ENCODE measurements at places on chromosomes 4 and X.

- DNase-seq = peak; percentile 3
Measured at GRCh38 chr4:114417214-114417613, 181.4 kb upstream of the UGT8 start.

DNA sequence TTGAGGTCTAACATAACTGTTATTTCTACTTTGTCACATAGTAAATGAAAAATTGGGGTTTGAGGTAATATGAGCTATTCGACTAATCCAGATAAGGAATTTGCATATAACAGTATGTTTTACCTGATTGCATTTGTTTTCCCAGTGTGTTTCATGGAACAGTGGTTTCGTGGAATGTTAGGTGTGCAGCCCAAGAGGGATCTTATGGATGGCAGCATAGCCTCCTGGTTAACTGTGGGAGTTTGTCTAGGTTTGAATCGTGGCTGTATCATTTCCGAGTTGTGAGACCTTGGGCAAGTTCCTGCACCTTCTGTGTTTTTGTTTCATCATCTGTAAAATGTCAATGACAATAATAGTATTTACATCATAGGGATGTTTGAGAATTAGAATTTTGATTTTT, 7.9 kb downstream of the BMPR1B start:
- no peak for DNase-seq

GRCh38 chr4:165684177-165684805, 188.7 kb upstream of the TLL1 start:
- DNase-seq = no peak

GRCh38 chr4:25826074-25826752, 36.6 kb downstream of the SEL1L3 start:
- DNase-seq = no peak

GRCh38 chr4:3668825-3669552, 97.2 kb upstream of the ADRA2C start:
- DNase-seq = no peak

DNA sequence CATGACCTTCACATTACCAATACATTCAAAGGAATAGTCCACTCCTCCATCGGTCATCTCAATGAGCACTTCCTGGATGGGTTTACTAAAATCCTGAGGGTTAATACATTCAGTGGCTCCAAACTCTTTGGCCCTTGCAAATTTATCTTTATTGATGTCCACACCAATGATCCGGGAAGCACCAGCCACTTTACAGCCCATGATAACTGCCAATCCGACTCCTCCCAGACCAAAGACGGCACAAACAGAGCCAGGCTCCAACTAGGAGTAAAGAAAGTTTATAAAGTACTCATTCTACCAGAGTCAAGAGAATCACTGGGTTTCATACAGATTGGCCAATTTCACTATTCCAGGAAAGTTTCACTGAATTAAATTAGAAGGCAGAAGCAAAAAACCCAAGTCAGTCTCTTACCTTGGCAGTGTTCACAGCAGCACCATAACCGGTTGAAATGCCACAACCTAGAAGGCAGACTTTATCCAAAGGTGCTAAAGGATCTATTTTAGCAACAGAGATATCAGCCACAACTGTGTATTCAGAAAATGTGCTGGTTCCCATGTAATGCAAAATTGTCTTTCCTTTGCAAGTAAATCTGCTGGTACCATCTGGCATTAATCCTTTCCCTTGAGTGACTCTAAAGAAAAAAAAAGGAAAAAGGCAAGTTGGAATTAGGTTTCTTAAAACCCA, 12.2 kb downstream of the ADH5 start:
- DNase-seq = no peak

DNA sequence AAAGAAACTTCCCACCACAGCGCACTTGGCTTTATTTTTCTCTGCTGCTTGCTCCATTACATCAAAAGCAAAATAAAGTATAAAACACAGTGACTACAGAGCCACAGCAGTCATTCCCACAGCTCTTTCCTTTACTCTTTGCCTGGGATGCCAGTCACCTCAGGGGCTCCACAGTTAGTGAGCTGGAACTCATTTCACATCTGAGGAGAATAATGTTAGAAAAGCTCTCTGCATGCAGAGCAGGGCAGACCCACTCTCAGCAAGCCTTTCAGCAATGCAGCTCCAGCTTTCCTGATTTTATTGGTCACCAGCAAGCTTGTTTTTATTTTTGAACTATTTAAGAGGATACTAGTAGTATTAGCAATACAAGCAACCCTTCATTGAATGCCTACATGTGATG, 13.8 kb downstream of the GRXCR1 start:
- no peak for DNase-seq

- no peak for DNase-seq
Measured at GRCh38 chr4:20159516-20159915, 92.2 kb upstream of the SLIT2 start.

- no peak for DNase-seq
Measured at GRCh38 chr4:135186002-135186401, 984.4 kb upstream of the PABPC4L start.

GRCh38 chr4:178958725-178959440, 1516.6 kb upstream of the AGA start:
- no peak for DNase-seq
